Amygdala (tissue), 56 donors: ENCODE measurements at places on chromosomes 4 and X.

DNA sequence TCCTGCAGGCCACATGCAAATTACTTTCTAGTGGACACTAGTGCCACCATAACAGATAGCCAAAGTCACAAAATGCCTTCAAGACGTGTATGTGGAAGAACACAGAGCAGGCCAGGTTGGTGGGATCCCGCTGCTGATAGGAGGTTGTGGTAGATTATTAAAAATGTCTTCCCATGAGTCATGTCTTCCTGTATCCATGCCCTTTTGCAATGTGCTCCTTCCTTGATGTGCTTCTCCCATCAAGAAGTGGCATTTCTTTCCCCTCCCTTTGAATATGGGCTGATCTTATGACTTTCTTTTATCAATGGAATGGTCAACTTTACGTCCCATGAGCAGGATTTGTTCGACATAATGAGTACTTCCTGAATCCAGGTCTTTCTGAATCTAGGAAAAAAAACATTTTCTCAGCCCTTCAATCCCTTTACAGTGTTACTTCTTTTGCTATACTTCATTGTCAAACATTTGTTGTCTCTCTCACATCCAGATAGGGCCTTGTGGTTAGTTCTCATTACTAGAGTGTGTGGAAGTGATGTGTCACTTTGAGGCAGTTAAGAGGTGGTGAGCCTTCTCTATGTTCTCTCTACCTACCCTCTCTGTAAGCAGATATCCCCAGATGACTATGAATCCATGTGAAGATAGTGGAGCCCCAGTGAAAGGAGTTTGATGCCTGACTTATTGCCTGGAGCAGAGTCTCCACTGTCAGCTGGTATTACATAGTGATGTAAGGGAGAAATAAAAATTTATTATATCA lies 519.2 kb upstream of the DIPK2B start:
- no peak for DNase-seq

- DNase-seq = no peak
Observed at GRCh38 chr4:86043755-86044592, 315.9 kb downstream of the MAPK10 start.

DNA sequence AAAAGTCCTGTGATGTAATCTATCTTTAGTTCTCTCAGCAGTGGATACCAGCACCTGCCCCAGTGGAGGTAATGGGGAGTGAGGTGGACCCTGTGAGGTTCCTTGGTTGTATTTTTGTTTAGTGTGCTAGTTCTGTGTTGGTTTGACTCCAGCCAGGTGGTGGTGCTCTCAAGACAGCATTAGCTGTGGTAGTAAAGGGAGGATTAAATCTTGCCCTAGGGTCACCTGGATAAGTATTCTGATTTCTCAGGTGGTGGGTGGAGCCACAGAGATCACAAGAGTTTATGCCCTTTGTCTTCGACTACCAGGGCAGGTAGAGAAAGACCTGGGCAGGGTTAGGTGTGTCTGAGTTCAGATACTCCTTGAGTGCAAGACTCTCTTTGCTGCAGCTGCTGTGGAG lies 176.3 kb upstream of the EDA2R start:
- no peak for DNase-seq

DNA sequence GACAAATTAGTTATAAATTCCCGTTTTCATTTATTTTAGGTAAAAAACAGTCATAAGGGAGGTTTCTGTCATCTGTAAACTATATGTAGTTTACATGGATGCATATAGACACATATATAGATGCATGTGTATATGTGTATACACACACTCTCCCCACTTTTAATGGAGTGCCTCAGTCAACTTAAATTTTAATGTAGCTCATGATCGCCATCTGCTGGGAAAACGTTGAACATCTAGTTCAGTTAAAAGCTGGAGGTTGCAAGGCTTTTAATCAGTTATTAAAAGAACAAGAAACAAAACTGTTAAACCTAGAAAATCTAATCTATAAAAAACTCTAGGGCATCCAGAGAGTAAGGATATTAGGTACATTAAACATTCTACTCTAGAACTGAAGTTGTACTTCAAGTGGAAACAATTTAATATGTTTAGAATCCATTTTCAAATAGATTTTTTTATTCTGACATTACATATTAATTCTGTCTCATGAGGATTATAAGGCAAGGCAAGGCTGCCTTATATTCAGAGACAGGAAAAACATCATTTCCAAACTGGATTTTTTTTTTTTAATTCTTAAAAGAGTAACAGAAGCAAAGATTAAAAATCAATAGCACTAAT lies 122.6 kb downstream of the SHISA3 start:
- DNase-seq = peak; percentile 0

DNA sequence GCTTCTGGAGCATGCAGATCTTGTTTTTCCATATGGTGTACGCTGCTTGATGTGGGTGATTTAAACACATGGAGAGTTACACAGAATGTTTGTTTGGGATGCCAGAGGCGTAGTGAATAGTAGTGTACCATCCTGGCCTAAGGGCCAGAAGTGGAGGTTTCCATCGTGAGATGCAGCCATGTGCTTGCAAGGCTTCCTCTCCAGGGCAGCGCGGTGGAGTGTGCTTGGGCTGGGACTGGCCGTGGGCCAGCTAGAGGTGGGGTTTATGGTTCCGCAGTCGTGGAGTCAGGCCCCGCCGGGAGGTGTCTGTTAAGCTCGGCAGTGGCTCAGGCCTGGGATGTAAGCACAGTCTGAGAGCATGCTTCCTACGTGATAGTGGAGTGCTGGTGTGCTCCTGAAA lies 14.0 kb downstream of the STOX2 start:
- DNase-seq = no peak

DNA sequence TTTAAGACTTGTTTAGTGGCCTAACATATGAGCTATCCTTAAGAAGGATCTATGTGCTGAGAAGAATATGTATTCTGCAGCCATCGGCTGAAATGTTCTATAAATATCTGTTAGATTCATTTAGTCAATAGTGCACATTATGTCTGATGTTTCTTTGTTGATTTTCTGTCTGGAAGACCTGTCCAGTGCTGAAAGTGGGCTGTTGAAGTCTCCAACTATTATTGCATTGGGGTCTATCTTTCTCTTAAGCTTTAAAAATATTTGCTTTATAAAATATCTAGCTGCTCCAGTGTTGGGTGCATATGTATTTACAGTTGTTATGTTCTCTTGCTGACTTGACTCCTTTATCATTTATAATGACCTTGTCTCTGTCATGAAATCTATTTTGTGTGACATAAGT lies 9.4 kb upstream of the BLTP1 start:
- DNase-seq = no peak

- DNase-seq = peak; percentile 17
Observed at GRCh38 chr4:54090804-54091623, 8.9 kb upstream of the GSX2 start.

DNA sequence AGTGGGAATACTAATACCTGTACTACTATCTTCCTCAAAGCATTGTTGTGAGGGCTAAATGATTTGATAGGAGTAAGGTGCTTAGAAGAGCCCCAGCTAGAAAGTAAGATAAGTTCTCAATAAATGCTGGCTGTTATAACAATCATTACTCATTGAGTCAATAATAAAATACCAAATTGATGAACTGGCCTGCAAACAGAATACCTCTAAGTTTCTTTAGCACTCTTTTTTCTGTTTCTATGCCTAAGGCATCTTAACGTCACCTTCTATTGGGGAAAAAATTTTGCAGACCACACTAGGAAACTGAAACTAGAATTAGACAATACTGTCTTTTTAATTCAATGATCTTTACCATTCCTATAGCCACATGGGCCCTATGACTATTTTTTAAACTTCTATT lies 1.2 kb downstream of the CLTRN start:
- DNase-seq = no peak

- no peak for DNase-seq
Observed at GRCh38 chr4:5069901-5070300, 18.6 kb downstream of the STK32B start.

DNA sequence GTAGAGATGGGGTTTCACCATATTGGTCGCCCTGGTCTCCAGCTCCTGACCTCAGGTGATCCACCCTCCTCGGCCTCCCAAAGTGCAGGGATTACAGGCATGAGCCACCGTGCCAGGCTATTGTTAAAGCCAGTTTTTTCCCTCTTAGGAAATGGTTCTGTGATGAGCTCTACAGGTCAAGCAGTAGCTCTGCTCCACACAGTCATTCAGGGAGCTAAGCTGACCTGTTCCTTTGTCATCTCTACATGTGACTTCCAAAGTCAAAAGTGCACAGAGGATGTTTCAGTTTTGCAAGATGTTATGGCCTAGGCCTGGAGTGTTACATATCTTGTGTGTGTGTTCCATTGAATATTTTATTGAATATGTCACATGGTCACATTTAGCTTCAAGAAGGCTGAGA lies 11.4 kb downstream of the MCUB start:
- no peak for DNase-seq

- no peak for DNase-seq
Observed at GRCh38 chr4:108342325-108342970, 173.7 kb upstream of the LEF1 start.

- DNase-seq = no peak
Observed at GRCh38 chr4:186846426-186846825, 122.8 kb upstream of the FAT1 start.

DNA sequence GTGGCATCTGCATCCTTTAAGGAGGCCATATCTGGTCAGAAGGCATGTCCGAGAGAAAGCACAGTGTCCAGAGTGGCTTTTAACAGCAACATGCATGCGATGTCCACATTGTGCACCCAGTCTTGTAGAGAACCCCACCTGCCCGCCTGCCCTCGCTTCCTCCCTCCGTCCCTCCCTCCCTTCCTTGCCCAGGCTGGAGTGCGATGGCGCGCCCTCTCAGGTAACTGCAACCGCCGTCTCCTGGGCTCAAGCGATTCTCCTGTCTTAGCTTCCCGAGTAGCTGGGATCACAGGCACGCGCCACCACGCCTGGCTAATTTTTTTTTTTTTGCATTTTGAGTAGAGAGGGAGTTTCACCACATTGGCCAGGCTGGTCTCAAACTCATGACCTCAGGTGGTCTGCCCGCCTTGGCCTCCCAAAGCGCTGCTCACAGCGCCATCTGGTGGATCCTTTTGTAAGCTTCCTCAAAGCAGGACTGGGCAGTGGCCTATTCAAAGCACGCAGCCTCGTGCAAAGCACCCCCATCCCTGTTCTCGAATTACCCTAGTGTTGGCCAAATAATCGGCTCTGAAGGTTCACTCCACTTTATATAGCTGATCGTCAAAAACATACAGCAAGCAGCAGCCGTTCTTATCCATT lies 15.0 kb downstream of the BRCC3 start:
- no peak for DNase-seq

DNA sequence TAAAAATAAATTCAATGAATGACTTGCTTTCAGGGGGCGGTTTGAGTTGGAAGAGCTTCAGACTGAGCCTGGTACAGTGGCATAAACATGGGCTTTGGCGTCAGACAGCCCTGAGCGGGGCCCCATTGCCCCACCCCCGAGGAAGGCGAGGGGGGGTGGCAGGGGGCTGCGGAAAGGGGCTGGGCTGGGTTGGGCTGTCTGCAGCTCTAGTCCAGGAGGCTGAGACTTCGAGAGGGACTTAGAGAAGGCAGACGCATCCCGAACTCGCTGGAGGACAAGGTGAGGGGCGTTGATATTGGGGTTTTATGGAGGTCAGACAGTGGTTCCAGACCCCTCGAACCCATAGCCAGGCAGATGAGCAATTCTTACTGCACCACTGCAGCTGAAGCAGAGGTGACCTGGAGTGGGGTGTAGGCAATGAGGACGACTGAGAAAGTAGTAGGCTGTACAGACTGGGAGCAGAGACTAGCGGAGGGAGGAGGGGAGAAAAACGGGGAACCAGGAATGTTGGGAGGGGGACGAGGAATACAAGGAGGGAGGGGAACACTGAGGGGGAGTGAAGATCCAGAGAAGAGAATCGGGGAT lies at the start of gene MAGED2:
Gene MAGED2 (plus strand): TSS at position 222 of the 585 bp plus-strand sequence. CDS start 1,587 bp downstream, outside the sequence.
- DNase-seq = peak; percentile 1

- DNase-seq = no peak
Observed at GRCh38 chr4:68469482-68469881, 22.2 kb downstream of the TMPRSS11E start.

- DNase-seq = no peak
Observed at GRCh38 chr4:3290476-3290875, 2.3 kb upstream of the RGS12 start.
